ENCODE measurements at places on chromosomes 2 and 18.
A peak's percentile ranks its signal among the peaks of the same experiment; 100 is the strongest.

DNA sequence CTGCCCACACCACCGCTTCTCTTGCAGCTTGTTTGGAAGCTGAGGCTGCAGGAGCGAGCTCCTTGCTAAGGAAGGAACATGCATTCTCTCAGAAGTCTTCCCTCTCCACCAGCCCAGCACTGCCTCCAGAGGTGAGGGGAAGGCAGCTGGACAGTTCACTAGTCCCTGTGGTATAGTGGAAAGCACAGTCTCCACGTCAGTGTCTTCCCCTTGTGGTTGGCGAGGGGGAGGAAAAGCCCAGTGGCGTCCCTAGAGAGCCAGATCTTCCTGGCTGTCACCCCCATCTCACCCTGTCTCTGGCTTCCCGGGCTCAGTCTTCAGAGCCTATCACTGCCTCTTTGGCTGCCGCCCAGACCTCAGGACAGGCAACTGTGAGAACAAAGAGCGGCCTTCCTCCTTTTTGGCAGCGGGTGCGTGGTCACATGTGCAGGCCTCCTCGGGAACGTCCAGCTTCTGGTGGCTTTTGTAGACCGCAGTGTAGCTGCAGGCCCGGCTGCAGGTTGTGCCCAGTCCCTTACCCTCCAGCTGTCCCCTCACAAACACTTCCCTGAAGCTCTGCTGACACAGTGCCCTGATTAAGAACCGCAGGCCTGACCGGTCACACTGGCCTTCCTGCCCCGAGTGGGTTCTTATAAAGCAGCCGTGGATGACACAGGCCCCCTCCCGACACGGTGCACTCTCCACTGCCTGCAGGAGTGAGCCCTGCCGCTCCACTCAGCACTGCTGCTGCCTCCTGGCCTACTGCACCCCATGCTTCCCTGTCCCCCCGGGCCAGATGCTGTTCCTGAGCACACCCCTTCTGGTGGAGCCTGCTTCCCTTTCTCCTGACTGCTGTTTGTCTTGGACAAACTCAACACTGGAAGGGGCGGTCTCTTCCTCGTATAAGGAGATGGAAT is 90.9 kb downstream of the RNF144A start:
- DNase-seq = peak; percentile 83

DNA sequence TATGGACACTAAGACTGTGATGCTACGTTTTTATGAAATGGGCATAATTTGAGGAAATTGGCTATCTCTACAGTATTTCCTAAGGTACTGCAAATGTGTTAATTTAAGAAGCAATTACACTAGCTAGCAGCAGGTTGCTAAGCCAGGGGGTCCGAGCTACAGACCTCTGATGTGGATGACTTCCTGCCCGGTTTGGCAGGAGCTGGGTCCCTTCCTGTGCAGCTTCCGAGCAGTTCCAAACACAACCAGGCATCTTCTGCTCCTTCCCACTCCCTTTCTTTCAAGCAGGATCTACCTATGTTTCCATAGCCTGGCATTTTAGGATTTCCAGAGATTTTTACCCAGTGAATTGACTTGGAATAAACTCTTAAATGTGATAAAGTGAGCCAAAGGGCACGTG is 55.7 kb downstream of the SCN2A start:
- DNase-seq = no peak

DNA sequence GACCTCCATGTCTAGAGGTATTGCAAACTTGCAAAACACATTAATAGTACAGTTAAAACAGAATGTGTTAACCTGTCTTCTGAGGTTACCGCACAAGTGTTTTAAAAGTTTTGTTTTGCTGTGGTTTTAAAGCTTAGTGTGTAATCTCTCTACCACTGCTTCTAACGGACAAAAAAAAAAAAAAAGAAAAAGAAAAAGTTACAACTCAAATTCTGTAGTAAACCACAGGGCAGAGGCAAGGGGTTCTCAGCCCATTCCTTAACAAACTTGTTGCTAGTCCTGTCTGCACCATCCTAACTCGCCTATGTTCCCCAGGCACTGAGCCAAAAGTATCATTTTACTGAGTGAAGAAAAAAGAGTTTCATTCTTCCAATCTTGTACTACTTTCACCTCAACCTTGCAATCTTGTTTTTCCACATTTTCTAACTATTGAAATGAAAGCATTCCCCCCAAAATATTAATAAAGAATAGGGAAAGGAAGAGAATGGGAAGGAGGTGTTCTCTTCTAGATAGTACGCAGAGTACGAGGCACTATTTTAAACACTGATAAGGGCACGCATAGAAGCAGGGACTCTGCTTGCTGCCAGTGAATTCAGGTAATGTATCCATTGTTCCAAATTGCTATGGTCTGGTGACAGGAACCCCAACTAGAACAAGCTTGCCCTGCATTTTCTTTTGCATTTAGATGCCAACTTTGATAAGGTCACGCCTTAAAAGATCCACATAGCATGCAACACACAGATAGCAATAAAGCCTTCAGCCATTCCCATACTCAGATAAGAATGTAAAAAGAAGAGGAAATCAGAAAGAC is 47.1 kb downstream of the IKZF2 start:
- no peak for DNase-seq

GRCh38 chr2:66494708-66495107 is 59.8 kb downstream of the MEIS1 start:
- DNase-seq = peak; percentile 70

- DNase-seq = no peak
Observed at GRCh38 chr2:119383410-119384140, 16.8 kb downstream of the DBI start.

All from HT1080 (cell line).